ENCODE measurements at places on chromosomes 6 and 20.

DNA sequence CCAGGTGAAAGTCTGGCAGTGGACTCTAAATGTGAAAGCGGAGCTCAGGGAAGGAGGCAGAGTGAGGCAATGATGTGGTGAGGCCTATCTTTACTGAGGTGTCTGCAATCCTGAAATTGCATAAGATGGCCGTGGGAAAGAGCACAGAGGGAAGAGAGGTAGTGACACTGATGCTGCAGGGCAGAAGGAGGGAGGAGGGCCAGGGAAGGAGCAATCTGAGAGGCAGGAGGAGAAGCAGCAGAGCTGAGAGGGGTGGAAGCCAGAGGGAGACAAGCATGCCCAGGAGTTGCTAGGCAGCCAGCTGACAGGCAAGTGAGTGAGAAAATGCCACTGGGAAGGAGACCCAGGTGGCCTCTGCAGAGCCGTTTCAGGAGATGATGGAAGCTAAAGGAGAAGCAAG, 97.4 kb upstream of the CNR1 start:
- no peak for DNase-seq

DNA sequence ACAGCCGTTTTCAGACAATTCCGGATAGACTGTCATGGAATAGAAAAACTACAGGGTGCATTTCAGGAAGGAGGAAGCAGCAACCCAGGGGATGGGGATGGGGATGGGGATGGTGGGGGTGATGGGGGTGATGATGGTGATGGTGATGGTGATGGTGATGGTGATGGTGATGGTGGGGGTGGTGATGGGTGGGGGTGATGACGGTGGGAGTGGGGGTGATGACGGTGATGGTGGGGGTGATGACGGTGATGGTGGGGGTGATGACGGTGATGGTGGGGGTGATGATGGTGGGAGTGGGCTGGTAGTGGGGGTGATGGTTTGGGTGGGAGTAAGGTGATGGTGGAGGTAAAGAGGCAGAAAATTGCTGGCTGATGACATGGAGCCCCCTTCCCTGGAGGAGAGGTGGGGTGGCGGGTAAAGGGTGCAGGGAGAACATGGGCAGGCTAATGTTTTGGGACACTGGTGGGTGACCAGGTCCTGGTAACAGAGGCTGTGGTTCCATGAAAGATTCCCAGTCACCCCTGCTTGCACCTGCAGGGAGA, 17.5 kb downstream of the LAMA5 start:
- no peak for DNase-seq

- DNase-seq = peak; percentile 79
Observed at GRCh38 chr6:163338671-163339405, 75.7 kb upstream of the QKI start.

DNA sequence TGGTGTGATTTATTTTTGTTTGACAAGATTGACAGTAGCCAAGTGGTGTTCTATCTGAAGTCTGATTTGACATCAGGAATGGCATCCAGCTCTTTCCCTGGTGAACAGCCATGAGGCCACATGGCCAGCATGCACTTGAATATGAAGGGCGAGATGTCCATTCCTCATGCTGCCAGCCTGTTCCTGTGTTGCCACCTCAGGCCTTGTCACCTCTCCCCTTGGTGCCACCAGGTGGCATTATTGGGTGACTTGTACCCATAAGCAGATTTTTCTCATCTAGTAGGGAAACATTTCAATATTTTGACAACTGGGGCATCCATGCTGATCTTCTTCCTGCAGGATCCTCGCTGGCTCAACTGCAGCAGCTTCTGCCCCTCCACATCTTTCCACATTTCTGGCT, 199.1 kb downstream of the ERMARD start:
- DNase-seq = no peak

DNA sequence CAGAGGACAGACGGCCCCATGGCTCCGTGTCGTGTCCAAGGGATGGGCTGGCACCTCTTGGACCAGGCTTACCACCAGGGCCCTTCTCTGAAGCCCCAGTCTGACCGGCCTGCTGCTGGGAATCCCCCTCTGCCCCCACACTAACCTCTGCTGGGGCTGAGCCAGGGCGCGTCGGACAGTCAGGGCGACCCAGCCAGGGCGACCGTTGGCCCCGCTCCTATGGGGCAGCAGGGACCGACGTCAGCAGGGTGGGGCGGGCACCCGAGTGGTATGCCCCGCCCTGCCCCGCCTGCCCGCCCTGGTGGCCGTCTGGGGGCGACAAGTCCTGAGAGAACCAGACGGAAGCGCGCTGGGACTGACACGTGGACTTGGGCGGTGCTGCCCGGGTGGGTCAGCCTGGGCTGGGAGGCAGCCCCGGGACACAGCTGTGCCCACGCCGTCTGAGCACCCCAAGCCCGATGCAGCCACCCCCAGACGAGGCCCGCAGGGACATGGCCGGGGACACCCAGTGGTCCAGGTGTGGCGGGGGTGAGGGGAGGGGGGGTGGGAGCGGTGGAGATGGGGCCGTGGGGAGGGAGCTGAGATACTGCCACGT, at the start of gene SLC17A9:
SLC17A9 (plus strand) TSS at position 337 of the 595 bp plus-strand sequence; CDS start at position 459, 122 bp downstream.
- peak; percentile 23 for DNase-seq

DNA sequence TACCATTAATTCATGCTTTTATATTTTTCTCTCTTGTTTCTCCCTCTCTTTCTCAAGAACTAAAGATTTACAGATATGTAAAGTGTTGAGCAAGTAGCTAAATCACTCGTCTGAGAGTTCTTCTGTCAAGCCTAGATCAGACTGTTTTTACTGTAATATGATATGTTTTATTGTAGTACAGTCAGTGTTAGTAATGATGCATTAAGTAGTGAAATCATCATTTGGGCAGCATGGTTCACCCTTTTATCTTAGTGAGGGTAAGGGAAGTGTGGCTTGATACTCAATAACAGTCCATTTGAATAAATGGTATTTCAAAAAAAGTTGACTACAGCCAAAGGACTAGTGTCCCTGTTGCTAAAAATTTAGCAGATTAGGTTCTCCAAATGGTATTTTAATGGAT, 9.2 kb downstream of the CYB5R4 start:
- DNase-seq = peak; percentile 53

- no peak for DNase-seq
Observed at GRCh38 chr20:821046-821730, 12.3 kb upstream of the FAM110A start.

GRCh38 chr6:157760589-157761330, 62.3 kb upstream of the SNX9 start:
- peak; percentile 86 for DNase-seq

DNA sequence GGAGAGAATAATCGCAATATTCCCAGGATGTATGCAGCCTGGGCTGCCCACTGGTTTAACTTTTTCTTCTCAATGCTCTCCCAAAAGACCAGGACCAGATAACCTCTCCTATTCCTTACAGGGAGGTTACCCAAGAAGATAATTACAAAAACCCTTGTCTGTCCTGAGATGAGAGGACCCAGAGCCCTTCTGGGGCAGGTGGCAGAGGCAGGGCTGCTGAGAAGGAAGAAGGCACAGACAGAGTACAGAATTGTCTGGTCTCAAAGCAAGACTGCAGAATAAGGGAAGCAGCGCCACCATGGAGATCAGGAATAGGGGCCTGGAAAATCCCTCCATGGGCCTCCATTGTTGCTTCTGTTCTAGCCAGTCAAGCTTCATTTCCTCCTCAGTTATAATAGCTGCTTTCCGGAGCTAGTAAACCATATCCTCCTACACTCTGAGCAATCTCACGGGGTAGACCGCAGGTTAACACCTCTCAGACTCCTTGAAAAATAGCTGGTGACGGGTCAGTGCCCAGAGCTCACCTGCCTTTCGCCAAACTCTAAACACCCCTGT, 463 bp upstream of the HLA-DMB start:
- DNase-seq = no peak

DNA sequence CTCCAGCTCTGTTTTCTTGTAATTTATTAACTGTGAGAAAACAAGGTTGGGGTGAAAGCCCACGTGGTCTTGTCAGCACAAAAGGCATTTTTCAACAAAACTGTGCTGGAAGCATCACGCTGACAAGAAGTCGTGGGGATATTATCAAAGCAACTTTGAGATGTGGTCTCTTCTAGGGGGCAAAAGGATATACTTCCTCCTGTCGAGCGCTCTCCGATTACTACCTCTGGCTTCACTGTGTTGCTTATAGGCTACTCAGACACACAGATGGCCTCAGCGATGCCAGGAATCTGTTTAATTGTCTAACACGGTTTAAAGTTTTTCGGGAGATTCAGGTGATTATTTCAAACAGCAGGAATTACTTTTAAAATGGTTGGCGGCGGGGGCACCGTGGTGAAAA, 275.9 kb upstream of the SOX4 start:
- no peak for DNase-seq

GRCh38 chr20:10498200-10498599, 63.1 kb downstream of the SLX4IP start:
- DNase-seq = no peak

GRCh38 chr6:100430962-100431361, 33.8 kb downstream of the SIM1 start:
- DNase-seq = no peak

- peak; percentile 74 for DNase-seq
Observed at GRCh38 chr6:33384581-33385020, 7.0 kb upstream of the KIFC1 start.
